Mucosa of gallbladder (tissue), 1 donor: ENCODE measurements at places on chromosomes 6 and 20.

DNA sequence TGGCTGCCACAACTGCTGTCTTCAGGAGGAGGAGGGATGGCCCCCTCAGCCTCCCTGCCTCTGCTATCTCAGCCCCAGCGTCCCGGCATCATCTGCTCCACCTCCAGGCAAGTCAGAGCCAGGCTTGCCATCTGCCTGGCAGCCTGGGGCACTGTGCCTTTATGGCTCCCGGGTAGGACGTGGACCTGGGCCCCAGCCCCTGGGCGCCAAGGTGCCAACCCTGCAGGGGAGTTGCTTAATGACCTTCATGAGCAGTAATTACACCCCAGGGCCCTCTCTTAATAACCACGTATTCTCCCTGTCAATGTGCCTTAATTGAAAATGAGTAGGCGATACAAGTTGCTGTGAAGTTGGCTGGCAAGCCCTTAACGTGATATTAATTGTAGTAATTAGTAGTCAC, 122.1 kb upstream of the MLN start:
- DNase-seq, result no peak

DNA sequence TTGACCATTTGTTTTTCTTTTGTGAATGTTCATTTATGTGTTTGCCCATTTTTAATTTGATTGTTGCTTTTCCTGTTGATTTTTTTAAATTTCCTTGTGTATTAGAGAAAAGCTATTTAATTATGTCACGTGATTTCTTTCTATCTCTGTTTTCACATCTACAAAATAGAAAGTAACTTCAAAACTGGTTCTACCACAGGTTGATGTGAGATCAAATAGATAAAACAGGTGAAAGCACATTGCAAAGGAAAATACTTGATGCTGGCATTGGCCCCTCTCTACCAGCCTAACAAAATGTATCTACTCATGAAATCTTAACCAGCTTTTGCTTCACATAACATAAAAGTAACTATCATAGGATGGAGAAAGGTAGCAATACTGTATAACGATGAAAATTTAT, 129.2 kb downstream of the TMEM242 start:
- no peak for DNase-seq

DNA sequence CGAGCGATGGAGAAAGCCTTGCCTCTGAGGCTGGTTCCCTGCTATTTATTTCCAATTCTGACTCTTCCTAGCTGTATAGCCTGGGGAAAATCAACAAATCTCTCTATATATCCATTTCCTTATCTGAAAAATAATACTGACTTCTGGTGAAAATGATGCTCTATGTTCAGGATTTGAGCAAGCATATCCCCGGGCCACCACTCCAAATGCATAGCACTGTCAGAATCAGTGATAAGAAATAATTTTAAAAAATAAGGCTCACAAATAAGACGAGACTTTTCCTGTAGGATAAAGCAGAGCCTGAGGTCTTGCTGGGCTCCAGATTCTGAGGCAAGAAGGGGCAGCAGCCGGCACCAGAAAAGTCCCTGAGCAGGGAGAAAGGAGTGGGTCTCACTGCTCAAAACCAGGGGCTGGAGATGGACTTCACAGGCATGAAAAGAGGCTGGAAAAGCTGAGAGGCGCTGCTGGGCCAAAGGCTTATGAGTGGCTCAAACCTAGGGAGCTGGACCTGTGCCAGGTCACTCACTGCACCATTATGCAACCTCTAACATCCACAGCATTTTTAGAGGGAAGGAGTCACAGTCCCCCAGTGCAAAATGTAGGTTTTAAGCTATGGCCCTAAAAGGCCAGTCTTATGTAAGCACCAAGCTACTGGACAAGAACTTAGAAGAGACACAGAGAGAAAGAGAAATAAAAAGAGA, 48.1 kb upstream of the SLC17A4 start:
- no peak for DNase-seq

- DNase-seq, result no peak
Measured at GRCh38 chr6:106426250-106426970, 65.9 kb downstream of the CRYBG1 start.

DNA sequence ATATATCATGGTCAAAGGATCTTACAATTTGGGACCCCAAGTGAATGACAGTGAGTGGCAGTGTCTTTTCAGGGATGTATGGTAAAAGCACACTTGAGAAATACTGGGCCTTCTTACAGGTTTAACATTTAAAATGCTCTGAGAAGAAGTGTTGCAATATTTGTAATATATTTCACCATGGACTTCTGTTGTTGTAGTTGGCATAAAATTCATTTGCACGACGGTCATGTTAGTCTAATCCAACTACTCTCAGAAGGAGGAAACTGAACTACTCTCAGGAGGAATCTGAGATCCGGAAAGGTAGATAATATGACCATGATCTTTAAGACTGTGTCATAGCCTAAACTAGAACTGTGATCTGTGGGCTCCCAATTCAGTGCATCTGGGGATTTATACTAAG, 700.1 kb downstream of the HDGFL1 start:
- no peak for DNase-seq

- peak; percentile 46 for DNase-seq
Measured at GRCh38 chr6:29887330-29887818, 55.0 kb upstream of the HLA-A start.

- DNase-seq, result no peak
Measured at GRCh38 chr6:168014428-168014827, 17.0 kb downstream of the KIF25 start.

DNA sequence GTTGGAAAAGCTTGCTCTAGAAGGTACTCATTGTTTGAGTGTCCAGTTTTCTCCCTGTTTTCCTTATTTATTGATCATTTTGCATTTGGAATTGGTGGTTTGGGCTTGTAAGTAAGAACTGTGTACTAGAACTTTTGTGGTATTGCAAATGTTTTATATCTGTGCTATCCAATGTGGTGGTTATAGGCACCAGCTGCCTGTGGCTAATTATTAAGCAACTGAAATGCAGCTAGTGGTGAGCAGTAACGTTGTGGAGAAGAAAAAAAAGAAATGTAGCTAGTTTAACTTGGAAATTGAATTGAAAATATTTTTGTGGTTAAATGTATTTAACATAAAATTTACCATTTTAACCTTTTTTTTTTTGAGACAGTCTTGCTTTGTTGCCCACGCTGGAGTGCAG, 50.7 kb upstream of the MAPK13 start:
- DNase-seq, result no peak

- DNase-seq, result no peak
Measured at GRCh38 chr20:10328897-10329255, 105.1 kb downstream of the MKKS start.

DNA sequence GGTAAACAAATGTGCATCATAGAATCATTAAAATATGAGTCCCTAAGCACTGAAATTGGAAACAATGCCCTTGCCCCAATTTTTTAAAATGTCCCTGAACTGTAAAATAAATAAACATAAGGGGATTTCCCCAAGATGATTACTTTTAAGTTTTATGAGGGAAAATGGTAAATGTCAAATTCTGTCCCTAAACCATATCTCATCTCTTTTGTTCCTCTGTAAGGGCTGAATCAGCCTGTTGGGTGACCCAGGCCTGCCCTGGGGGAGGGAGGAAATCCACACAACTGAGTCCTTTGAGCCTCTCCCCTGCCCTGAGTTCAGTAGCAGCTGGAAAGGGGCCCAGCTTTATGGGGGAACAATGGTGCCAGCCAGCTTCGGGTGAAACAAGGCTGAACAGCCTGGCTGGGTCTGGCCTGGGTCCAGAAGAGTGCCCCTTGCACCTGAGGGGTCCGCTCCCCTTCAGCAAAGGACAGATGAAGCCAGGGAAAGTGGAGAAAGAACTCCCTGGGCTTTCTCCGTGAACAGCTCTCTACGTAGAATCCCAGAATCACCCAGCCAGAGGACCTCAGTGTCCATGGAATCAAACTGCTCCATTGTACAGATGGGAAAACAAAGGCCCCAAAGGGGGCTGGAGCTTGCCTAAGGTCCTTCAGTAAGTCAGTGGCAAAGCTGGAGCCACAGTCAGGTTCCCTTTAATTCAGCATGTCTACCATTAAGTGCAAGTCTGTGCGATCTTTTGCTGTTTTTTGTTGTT, 28.2 kb upstream of the ITCH start:
- peak; percentile 22 for DNase-seq

- DNase-seq, result no peak
Measured at GRCh38 chr20:53079261-53079691, 107.1 kb downstream of the TSHZ2 start.

- no peak for DNase-seq
Measured at GRCh38 chr6:118872726-118873125, 21.2 kb upstream of the ASF1A start.

DNA sequence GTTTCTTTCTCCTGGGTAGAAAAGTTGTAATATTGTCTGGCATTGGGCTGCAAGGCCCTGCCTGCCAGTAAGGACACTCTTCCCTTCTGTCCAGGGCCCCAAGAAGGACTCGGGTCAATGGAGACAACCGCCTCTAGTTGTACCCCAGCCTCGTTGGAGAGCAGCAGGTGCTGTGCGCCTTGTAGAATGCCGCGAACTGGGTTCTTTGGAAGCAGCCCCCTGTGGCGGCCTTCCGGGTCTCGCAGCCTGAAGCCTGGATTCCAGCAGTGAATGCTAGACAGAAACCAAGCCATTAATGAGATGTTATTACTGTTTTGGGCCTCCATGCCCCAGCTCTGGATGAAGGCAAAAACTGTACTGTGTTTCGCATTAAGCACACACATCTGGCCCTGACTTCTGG, 37.0 kb downstream of the PLCG1 start:
- DNase-seq, result no peak

DNA sequence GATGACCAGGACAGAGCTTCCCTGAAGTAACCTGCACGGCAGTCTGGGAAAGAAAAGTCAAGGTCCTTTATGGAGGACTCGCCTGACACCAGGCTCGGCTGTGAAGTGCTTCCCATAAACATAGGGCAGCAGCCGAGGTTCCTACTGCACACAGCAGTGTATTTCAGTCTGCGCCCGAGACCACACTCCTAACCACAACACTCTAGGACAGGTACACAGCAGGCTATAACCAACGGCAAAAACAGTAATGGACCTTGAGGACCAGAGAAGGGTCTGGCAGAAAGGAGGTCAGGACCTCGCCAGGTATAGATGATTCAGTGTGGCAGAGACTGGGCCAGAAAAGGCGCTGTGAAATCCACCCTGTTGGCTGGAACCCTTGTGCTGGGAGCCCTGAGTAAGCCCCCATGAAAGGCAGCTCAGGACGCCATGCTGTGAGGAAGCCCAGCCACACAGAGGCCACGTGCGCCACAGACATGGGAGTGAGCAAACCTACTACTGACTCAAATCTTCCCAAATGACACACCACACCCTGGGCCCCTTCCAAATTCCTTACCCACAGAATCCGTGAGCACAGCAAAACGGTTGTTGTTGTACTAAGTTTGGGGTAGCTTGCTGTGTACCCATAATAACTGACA, 129.6 kb upstream of the CST7 start:
- no peak for DNase-seq

GRCh38 chr6:10369896-10370295, 45.0 kb downstream of the TFAP2A start:
- DNase-seq, result no peak

DNA sequence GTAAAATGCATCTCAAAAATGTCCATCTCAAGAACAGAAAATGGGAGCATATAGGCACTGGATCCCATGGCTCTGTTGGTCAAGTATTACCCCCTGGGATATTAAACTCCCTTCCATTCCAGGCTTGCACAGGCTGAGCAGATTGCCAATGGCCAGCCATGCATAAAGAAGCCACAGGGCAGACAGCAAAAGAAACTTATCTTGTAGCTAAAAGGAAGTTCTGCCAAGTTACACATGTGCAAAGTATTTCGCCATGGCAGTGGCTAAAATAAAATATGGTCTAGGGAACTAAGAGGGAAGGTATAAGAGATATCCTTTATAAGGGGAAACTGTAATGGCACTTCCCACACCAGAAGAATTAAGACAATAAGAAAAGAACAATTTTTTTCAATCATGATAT, 415.6 kb upstream of the BTBD3 start:
- DNase-seq, result no peak

- DNase-seq, result no peak
Measured at GRCh38 chr6:169960521-169960885, 209.1 kb downstream of the ERMARD start.

- no peak for DNase-seq
Measured at GRCh38 chr20:39021748-39022147, 59.6 kb downstream of the DHX35 start.

- no peak for DNase-seq
Measured at GRCh38 chr20:17896771-17897369, 71.7 kb downstream of the SNX5 start.

DNA sequence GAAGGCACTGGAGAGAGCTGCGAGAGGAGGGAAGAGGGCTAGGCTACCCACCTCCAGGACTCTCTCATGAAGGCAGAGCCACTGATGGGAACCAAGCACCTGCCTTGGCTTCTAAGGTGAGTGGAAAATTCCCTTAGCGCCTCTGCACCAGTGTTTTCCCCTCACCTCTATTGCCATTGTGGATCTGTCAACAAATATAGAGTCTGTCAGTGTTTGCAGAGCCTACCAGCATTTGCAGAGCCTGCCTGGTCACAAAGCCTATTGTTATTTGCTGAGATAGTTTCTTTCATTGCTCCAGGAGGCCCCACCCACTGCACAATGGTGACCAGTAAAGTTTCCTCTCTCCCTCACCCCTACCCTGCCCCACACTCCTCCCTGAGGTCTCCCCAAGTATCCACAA, 141.9 kb downstream of the MRPL14 start:
- no peak for DNase-seq

GRCh38 chr20:58308680-58309527, 611 bp upstream of the RAB22A start:
- DNase-seq, result peak; percentile 60

GRCh38 chr6:78268591-78269452, 598.5 kb upstream of the IRAK1BP1 start:
- DNase-seq, result no peak

DNA sequence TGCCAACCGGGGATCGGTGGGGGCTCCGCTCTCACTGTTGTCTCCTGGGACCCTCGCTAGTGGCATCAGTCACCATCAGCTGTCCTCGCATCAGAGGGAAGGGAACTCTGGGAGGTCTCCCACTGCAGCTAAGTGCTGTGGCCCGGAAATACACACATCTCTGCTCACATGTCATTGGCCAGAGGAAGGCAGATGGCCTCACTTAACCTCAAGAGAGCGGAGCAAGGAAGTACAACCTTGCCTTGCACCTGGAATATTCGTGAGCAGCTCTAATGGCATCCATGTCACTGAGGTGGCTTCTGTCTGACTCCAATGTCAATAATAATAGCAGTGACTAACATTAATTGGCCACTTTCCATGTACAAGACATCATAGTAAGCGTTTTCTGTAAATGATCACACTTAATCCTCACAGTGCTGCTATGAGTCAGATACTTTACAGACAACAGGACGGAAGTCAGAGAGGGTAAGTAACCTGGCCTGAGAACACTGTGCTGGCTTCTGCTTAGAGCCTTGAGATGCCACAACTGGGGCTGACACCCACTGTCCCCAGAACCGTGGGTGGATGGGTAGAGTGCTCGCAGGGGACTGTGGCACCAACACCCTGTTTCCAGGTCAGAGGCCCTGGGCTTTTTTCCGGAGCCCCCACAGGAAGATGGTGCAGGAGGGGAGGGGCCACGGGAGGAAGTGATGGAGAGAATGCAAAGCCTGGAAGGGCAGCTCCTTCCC, 6.0 kb downstream of the LHFPL5 start:
- peak; percentile 51 for DNase-seq

- no peak for DNase-seq
Measured at GRCh38 chr6:158382491-158382890, 70.2 kb downstream of the TULP4 start.

- peak; percentile 71 for DNase-seq
Measured at GRCh38 chr20:62136283-62137091, 6.7 kb downstream of the PSMA7 start.
